ENCODE measurements at places on chromosomes 12 and 14.
A peak's percentile ranks its signal among the peaks of the same experiment; 100 is the strongest.

DNA sequence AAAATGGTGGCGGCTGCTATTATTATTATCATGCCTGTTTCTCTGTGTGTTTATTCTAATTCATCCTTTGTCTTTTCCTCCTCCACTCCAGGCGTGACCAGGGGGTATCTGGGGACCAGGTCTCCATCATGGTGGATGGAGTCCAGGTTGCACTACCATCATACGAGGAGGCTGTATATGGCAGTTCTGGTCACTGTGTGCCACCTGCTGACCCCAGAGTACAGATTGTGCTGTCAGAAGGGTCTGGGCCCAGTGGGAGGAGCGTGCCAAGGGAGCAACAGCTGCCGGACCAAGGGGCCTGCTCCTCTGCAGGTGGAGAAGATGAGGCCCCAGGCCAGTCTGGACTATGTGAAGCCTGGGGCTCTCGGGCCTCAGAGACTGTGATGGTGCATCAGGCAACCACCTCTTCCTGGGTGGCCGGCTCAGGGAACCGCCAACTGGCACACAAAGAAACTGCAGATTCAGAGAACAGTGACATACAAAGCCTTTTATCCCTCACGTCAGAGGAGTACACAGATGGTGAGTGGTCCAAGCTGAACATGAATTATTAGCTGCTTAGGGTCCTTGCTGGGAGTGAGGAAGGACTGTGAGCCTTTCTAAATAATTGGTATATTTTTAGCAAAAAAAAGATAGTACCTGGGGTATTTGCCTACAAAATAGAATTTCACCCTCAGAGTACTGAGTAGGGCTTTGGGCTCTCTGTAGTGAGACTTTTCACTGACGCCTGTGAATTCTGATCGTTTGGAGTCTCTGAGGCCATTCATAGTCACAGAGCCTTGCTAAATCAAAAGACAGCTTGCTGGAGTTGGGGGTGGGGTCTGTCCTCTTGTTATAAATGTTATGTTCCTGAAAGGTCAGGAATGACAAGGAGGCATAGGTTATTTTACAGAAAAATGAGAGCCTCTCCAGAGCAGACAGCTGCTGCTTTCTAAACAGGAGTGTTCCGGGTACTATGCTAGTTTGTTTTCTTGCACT lies 58.1 kb upstream of the SRSF5 start:
- DNase-seq = peak; percentile 42

DNA sequence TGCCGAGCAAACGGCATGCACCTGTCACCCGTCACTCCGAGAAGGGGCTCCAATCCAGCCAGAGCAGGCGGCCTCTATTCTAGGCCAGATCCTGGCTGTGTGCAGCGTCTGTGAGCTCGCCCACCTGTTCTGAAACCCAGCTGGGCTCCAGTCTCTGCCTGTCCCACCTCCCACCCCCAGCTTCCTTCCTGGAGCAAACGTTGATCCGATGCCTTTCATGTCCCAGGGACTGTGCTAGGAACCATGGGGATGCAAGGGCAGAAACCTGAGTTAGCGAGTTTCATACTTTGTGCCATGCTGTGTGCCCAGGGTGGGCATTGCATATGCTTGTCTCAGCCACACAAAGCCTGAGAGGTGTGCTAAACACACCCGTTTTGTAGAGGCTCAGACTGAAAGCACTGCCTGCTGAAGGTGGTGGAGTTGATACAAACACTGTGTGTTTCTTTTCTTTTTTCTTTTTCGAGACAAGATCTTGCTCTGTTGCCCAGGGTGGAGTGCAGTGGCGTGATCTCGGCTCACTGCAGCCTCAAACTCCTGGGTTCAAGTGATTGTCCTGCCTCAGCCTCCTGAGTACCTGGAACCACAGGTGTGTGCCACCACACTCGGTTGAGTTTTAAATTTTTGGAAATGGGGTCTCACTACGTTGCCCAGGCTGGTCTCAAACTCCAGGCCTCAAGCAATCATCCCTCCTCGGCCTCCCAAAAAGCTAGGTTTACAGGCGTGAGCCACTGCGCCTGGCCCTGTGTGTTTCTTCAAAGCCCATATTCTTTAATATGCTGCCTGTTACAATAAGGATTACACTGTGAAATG lies 84.1 kb upstream of the MED13L start:
- DNase-seq = no peak

DNA sequence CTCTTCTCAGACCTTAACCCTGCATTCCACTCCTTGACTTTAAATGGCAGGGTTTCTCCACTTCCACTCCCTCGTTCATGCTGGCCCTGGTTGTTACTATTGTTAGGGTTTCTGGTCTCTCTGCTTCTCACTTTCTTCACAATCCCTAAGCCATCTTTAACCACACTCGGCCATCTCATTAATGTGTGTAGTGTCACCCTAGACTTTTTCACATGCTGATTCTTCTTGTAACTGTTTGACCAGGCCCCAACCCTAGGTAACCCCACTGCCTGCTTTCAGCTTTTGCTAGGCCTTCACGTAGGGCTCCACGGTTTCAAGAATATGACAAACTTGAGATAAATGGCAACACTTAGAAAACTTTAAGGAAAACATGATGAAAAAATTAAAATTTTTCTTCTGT lies 195.1 kb downstream of the IPO8 start:
- no peak for DNase-seq

GRCh38 chr12:18135509-18135908 lies 45.5 kb upstream of the RERGL start:
- DNase-seq = no peak

GRCh38 chr12:9883175-9883574 lies 1.9 kb downstream of the KLRF2 start:
- DNase-seq = no peak

DNA sequence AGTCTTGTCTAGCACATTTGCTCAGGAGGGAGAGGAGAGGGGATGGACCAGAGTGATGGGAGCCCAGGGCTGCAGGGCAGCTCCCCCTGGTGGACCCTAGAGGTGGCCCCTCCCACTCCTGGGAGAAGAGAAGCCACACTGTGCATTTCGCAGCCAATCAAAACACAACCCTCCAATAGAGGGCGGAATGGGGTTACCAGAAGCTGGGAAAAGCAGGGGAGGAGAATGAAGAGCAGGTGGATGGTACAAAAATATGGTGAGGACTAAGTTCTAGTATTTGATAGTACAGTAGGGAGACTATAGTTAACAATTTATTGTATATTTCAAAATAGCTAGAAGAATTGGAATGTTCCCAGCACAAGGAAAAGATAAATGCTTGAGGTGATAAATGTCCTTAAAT lies 23.6 kb downstream of the VASH1 start:
- peak; percentile 60 for DNase-seq

- DNase-seq = no peak
These were observed 113.3 kb upstream of the TMPO start for GRCh38 chr12:98402091-98402490.

GRCh38 chr14:75558440-75558839 lies 20.0 kb upstream of the FLVCR2 start:
- no peak for DNase-seq

GRCh38 chr12:84270470-84271140 lies 642.0 kb downstream of the SLC6A15 start:
- no peak for DNase-seq

GRCh38 chr14:26528415-26529182 lies 69.2 kb downstream of the NOVA1 start:
- no peak for DNase-seq

DNA sequence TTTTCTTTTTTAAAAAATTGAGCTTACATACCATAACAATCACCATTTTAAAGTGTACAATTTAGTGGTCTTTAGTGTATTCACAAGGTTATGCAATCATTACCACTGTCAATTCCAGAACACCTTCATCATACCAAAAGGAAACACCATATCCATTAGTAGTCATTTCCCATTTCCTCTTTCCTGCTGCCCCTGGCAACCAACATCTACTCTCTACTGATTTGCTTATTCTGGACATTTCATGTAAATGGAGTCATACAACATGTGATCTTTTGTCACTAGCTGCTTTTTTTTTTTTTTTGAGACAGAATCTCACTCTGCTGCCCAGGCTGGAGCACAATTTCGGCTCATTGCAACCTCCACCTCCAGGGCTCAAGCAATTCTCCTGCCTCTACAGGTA lies 66.8 kb upstream of the CFL2 start:
- no peak for DNase-seq

GRCh38 chr14:37591311-37591940 lies 3.6 kb downstream of the FOXA1 start:
- no peak for DNase-seq

DNA sequence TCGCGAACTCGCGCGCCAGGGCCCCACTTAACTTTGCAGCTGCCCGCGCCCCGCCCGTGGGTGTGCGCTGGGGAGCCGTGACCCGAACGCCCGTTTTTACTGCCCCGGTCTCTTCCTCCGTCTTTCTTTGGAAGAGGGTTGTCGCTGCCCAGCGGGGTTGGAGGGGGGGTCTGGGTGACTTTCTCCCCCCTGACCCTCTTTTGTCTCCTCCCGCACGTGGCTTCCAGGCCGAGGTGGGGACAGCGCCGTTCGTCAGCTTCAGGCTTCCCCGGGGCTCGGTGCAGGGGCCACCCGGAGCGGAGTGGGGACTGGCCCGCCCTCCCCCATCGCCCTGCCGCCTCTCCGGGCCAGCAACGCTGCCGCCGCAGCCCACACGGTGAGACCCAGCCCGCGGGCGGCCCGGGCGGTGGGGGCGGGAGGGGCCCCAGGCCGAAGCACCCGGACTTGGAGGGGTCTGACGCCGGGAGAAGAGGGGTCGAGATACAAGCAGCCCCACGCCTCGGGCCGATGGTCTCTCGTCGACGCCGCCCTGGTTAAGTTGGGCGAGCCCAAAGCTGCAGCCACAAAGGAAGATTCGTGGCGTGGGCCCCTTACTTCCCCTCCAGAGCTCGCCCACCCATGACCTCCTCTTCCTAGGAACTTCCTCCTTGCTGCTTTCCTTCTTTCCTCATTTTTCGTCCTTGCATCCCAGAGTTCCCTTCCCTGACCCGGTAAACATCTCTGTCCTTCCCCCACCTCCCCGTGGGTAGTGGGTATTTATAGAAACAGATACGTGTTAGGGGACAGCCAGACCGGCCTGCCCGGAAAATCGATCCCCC lies 1.2 kb downstream of the DYRK2 start:
- peak; percentile 50 for DNase-seq

DNA sequence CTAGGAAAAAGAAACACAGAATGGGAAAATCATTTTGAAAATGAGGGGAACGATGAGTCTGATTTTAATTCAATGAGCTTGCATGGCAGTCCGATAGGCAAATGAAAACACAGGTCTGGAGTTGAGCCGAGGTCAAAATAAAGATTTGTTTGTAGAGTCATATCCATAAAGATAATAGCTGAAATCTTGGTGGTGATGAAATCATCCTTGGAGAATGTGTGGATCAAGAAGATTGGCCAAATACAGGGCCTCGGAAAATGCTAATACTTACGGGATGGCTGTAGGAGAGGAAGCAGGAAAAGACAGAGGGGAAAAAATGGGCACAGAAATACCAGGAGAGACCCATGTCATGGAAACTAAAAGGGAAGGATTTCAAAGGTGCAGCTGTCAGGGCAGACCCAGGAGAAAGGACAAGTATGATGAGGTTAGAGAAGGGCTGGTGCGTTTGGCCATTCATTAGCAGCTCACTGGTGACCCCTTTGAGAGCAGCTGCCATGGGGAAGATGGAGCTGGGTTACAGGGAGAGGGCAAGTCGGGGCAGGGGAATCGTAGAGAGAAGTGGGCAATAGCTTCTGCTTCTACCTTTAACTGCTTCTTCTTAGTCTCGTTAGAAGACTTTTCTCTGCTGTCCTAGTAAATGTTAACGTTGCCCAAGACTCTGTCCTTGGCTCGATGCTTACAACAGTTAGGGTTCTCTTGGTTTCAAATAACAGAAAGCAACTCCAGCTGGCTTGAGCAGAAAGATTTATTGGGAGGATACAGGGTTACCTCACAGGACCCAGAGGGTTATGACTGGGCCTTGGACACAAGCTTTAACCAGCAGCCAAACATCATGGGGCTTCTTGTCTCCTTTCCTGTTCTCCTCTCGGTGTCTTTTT lies 161.8 kb downstream of the EFCAB11 start:
- DNase-seq = no peak

DNA sequence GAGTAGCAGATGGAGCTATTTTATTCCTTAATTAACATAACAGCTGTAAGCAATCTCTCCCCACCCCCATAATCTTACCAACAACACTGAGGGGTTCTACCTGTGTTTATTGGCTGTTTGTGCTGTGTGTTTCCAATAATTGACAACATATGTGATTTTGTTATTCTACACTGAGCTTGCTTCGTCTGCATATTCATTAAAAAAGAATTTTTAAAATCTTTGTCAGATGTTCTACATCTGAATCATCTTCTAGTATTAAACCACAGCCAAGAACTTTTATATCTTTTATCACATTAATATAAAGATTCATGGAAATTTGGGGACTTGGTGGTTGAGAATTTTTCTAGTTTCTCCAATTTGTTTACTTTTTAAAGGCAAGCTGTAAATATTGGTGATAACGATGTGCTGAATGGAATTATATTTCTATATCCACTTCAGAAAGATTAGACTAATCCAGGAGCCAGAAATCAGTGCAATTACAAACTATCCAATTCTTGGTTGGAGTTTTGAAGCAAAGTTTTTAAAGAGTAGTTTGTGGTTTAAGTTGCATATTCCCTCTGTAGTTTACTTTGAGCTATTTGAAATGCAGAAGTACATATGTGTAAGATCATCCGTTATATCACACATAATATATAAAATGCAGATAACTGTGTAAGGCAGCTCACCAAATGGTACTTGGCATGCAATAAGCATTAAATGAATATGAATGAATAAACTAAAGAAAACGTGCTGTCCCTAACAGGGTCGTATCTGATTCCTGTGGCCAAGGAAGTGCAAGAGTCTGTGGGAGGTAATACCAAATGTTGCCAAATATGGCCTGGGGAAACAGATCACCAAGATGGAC lies 206.9 kb downstream of the PELI2 start:
- no peak for DNase-seq

DNA sequence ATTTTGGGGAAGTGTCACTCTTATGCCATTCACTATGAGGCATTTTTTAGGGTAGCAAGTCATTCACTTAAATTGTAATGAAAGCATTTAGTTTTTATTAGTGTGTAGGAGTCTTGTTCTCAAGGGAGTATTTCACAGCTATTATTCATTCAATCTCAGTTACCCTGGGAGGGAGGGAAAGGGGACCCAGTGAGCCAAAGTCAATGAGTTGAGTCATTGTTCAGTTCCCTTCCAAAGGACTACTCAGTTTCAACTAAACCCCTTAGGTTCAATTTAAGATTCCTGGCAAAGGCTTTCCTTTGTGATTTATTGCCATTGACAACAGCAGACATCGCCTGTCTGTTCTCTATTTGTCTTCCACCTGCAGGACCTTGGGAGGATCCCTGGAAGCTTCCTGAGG lies 29.3 kb upstream of the RASSF8 start:
- no peak for DNase-seq

DNA sequence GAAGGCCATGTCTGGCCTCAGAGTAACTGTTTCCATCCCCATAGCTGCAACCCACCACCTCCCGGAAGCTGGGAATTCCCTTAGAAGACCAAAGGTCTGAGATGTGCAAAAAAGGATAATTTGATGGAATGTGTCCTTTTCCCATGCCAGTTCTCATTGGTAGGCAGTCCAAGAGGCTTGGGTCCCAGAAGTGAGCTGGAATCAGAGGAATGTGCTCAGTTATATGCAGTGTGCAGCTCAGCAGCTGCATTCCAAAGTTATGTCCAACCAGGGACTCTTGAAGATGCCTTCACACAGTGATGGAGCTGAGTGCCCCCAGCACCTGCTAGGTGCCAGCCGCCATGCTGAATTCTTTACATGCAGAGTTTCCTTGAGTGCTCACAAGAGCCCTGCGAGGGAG lies 583.9 kb upstream of the TBX3 start:
- no peak for DNase-seq

GRCh38 chr14:26067341-26067740 lies 530.5 kb downstream of the NOVA1 start:
- no peak for DNase-seq
